Foreskin keratinocyte (primary cell): ENCODE measurements at places on chromosomes 1 and 21.
A peak's percentile ranks its signal among the peaks of the same experiment; 100 is the strongest.

- peak; percentile 58 for DNase-seq
These were observed 25.0 kb downstream of the KRTAP24-1 start for GRCh38 chr21:30257773-30258172.

DNA sequence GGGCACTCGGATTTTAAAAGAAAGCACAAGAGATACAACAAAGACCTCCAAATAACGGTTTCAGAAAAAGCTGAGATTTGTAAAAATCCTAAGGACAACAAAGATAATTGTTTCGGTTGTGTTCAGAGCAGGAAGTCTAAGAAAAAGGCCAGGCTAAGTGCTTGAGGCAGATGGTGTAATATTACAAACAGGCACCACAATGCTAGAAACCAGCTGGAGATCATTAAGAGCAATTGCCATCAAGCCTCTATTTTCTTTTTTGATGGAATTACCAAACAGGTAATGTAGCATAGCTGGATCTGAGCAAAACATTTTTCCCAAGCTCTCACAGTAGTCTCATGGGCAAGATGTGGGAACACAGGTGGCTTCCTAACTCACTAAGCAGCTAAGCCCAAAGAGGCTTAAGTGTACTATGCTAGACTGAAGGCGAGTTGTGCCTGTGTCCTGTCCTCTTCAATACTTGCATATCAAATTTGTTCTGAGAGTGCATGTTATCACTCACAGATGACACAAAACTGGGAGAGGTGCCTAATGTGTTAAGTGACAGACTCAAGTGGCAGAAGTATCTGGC, 161.6 kb downstream of the GLUL start:
- no peak for DNase-seq

DNA sequence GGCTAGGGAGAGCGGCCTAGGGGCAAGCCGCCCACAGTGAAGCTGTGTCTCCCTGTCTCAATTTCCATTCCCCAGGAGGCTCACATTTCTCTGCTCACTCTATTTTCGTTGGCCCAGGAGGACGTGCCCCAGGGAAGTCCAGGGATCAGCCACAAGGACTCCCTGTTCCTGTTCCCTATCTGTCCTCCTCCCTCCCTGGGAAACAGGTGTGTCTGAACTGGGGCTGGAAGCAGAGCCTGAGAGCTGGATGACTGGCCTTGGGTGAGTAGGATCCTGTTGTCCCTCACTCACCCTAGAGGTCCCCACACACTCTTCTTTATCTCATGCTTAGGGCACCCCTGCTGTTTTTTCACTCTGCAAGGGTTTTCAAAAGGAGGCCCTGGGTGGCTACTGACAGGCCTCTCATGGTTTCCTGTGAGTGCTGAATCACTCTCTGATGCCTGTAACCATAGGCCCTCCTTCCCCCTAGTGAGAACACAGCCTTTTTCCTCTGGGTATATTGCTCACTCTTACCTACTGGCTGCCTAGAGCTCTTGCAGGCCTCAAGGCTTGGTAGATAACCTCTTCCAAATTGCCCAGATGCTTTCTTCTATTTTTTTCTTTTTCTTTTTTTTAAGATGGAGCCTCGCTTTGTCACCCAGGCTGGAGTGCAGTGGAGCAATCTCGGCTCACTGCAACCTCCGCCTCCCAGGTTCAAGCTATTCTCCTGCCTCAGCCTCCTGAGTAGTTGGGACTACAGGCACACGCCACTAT, 3.3 kb upstream of the UTP11 start:
- peak; percentile 69 for DNase-seq

DNA sequence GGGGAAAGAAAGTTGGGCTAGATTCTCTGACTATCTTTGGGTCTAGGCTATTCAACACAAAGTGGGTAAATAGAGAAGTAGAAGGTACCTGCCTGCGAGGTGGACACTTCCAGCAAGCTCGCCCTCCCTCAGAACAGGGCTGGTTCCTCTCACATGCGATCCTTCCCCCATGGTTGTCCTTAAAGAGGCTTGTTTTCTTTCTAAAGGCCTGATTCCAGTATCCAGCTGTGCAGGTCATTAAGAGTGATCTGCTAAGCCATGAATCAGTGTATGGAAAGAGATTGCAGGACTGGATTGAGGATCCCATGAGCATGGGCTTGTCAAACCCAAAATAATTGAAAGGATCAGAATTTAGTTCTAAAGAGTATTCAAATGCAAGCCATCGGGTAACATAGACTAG, 189.0 kb downstream of the URB2 start:
- DNase-seq = no peak

DNA sequence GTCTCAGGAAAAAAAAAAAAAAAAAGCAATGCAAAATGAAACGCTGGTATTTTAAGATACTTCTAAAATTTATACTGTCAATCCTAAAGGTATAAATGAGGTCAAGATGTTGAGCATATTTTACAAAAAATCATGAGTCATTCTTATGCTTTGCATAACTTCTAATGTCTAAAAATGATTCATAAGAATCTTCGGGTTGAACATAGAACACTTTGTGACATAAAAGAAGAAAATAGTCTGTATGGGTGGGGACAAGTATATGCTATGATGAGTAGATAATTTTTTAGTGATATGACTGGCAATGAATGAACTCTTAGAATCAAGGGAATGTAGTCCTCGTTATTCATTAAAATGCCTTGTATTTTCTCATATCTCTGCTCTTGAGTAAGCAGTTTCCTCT, 416.9 kb upstream of the USP24 start:
- DNase-seq = peak; percentile 80

DNA sequence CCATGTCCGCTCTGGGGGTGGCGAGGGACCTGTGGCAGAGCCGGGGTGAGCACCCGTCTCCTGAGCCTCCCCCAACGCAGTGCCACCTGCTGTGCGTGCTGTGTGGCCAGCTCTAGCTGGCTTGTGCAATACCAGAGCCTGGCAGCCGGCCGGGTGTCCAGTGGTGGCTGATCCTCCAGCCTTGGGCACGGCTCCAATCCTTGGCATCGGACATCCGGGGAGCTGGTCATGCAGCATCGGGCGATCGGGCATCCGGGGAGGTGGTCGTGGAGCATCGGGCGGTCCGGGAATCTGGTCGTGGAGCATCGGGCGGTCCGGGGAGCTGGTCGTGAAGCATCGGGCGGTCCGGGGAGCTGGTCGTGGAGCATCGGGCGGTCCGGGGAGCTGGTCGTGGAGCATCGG, 8.1 kb downstream of the SLX9 start:
- no peak for DNase-seq

- no peak for DNase-seq
These were observed 2.6 kb downstream of the ERG start for GRCh38 chr21:38495696-38496095.

DNA sequence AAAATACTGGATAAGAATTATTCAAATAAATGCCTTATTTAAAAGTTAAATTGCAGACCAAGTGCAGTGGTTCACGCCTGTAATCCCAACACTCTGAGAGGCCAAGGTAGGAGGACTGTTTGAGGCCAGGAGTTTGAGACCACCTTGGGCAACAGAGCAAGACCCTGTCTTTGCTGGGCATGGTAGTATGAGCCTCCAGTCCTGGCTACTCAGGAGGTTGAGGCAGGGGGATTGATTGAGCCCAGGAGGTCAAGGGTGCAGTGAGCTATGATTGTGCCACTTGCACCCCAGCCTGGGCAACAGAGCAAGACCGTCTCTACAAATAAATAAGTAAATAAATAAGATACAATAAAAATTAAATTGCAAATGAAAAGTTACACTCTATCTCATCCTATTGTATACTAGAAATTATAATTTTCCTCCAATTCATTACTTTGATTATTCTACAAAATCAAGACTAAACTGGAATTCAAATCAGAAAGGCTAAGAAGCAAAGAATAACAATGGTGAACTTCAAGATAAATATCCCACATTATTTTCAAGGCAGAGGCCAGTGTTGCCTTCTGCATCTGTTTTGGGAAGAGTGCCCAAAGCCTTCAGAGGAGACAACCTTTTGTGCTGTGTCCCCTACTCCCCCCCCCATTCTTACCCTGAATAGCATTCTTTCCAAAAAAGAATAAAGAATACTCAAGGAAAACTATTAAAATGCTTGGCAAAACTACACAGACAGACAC, 73.3 kb upstream of the IRF2BP2 start:
- no peak for DNase-seq

DNA sequence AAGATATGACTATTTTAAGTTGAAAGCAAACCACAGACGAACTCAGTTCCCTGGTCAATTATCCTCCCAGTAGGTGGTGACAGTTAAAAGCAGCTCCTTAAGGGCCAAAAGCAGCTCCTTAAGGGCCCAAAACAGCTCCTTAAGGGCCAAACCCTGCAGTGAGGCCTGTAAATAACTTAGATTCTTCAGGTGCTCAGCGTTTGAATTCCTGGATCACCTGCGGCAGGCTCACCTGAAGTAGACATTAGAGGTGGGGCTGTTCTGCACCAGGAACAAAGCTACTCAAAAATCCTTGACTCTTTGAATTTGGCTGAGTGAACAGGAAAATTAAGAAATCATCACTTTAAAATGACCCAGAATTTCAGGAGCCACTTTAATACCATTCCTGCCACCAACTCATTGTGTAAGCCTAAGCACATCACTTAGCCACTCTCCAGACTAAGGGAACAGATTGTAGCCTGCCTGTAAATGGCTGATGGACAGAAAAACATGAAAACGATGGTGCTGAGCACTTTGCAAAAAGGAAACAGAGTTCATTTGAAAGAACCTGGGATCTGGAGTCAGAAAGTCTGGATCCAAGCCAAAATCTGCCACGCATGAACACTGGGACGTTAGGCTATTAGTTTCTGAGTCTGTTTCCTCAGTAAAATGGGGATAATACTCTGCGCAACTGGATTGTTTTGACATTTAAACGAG, 126.9 kb downstream of the LRIG2 start:
- DNase-seq = no peak

GRCh38 chr1:2472561-2473177, 3.4 kb upstream of the PLCH2 start:
- DNase-seq = no peak

DNA sequence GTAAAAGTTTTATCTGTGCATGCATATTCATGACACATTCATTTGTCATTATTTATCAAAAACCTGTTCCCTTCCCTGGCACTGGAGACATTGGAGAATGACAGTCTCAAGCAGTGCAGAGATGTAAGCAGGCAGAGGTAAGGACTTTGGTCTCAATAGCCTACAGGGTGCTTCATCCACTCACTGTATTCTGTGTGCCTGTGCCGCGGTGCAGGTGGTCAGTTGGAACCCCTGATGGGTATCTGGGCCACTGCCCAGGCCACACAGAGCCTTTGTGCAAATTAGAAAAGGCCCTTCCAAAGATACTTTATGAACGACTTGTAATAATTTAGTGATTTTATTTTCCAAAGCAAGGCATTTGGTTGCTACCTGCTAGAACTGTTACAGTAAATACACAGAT, 44.0 kb downstream of the CDC42 start:
- DNase-seq = no peak
